Stimulated activated naive CD8-positive, alpha-beta T cell treated with anti-CD3 and anti-CD28 coated beads, Interleukin-15, Interleukin-2, amounts not matched to agents 100 U/mL and 50 U/mL, for 24 hours (primary cell): ENCODE measurements at places on chromosomes 12 and 14.

GRCh38 chr14:71187633-71188356 is 280.5 kb downstream of the PCNX1 start:
- DNase-seq = no peak

DNA sequence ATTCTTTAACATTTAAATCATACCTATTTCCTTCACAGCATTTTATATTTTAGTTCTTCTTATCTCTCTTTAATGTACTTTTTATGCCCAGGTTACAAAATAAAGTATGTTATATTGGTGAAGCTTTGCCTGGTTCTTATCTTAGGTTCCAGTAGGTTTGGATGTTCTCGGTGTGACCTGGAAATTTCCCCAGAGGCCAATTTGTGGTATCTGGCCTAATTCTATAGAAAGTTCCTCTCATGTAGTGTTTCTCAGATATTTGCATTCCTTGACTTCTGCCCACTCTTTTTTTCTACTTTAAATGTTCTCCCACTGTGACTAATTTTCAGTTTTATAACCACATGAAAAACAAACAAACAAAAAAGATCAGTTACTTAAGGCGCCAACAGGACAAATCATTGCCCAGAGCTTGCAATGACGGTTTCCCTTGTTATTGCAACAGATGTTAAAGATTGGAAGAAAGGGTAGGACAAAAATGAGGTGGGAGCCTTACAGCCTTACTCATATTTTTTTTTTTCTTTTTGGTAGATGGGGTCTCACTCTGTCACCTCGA is 41.2 kb upstream of the PPM1H start:
- DNase-seq = no peak

DNA sequence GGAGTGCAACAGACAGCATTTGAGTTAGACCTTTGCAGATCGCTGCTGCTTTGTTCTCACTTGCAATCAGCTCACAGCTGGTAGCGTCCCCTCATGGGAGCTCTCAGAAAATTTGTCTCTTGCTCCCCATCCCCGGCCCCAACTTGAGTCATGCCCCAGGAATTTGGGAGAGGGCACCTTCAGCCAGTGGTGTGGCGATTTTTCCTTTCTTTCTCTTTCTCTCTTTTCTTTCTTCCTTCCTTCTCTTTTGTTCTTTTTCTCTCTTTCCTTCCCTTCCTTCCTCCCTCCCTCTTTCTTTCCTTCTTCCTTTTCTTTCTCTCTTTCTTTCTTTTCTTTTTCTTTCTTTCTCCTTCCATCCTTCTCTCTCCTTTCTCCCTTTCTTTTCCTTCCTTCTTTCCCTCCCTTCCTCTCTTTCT is 34.2 kb upstream of the MAP1LC3B2 start:
- DNase-seq = no peak

GRCh38 chr12:14960548-14961465 is 594 bp downstream of the ARHGDIB start:
- peak; percentile 37 for DNase-seq

- DNase-seq = no peak
These were observed 6.8 kb downstream of the TTC8 start for GRCh38 chr14:88831284-88831683.

DNA sequence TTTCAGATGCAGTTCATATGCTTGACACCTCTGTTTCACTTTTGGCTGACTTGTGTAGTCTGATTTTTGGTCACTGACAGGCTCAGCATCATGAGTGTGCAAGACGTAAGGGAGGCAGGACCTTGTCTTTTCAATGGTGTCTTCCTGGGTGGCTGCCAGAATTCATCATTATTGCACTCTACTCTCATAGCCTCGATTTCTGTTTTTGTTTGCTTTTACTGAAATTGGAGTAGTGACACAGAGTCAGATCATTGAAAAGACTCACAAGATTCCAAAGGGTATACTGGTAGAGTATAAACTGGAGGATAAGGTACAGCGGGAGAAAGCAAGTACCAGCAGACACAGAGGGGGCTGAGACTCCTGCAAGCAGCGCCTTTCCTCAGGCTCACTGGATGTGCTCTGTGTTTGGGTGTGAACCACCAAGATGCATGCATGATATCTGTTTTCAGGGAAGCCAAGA is 126.3 kb upstream of the FGD4 start:
- DNase-seq = no peak

- no peak for DNase-seq
These were observed 151.5 kb upstream of the MGAT4C start for GRCh38 chr12:86407620-86408208.

- DNase-seq = no peak
These were observed 40.5 kb upstream of the RTL1 start for GRCh38 chr14:100944052-100944451.

DNA sequence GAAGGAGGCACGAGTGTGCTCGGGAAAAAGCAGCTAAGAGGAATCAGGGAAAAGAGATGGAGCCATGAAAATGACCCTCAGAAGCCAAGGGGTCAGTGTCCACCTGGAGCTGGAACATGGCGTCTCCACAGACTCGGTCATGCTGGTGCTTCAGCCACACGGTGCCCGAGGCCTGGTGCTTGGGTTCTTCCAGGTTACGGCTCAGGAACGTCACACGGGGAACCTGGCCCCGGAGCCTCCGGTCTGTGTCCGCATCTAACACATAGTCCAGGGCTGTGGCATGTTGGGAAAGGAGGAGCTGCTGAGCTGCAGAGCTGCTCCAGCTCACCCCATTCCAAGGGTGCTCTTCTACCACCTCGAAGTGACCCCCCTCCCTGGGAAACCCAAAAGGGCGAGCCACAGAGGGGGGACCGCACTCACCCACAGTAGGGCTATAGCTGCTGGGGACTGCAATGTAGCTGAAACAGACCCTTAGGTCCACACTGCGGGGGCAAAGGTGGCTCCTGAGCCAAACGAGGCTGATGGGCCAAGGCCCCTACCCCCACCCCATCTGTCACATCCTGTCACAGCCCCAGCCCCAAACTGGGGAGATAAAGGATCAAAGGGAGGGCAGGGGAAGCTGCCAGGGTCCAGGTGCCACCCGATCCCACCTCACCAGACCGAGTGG is 10.8 kb downstream of the ITGA7 start:
- no peak for DNase-seq

GRCh38 chr14:28776482-28777266 is 10.1 kb downstream of the FOXG1 start:
- DNase-seq = no peak

DNA sequence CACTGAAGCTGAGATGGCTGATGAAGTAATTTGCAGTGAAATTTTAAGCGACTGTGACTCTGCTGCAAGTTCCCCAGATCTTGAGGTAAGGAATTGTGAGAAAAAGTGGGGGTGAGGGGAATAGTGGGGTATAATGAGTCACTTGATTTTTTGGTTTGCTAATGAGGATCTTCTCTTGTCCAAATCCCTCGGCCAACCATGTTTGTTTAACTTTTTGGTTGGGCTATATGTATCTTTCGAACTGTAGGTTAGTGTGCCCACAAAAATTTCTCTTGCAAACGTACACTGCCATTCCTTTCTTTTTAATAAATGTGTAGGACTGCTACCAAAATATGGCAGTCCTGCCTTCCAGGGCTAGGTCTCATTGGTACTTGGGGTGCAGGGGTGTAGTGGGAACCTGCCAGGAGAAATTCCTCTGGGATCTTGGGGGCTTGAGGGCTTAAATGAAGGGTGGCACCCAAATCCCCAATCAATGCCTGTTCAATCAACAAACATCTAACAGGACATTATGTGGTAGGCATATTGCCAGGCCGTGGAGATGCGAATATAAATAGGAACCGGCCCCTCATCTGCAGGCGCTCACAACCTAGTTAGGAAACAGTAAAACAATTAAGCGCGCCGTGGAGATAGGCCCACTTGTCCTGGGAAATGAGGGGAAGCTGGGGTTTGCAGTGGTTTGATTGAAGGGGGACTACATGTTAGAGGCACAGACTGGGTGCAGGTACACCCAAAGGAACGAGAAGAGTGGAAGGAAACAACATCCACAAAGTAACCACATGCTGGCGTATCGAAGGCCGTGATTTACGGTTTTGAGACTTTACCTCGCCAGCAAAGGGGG is 1.3 kb upstream of the PABPN1 start:
- DNase-seq = no peak

- no peak for DNase-seq
These were observed 15.4 kb downstream of the BHLHE41 start for GRCh38 chr12:26109343-26109881.

DNA sequence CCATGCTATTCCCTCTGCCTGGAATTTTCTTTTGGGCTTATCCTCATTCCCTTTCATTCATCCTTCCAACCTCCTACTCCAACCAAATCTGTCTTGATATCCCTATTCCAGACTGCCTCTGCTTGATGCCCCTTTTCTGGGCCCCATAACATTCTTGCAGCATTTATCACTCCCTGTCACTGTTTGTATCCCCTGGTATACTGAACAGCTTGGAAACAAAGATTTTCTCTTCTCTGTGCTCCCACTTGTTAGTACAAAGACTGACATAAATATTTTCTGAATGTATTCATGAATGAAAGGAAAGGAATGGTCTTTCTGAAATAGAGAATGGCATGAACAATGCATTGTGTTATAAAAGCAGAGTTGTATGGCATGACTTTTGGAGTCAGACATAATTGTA is 7.5 kb downstream of the IRAK4 start:
- no peak for DNase-seq

GRCh38 chr12:52238207-52238840 is 5.3 kb downstream of the KRT7 start:
- DNase-seq = no peak

DNA sequence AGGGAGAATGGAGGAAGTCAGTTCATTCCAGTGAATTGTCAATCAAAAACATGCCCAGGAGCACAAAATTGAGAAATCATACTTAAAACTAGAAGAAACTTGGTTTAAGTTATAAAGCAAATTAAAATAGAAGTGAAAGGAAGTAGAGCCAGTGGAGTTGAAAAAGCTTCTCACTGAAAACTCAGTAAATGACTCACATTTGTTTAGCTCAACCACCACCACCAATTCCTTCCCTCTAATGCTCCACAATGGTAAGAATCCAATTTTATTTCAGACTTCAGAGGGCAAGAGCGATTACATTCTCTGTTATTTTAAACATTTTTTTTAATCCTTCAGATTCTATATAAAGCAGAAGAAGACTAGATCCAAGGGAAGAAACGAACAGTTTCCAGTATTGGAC is 19.4 kb downstream of the UTP20 start:
- DNase-seq = no peak

- no peak for DNase-seq
These were observed 249.8 kb upstream of the ARHGAP5 start for GRCh38 chr14:31827325-31827724.

DNA sequence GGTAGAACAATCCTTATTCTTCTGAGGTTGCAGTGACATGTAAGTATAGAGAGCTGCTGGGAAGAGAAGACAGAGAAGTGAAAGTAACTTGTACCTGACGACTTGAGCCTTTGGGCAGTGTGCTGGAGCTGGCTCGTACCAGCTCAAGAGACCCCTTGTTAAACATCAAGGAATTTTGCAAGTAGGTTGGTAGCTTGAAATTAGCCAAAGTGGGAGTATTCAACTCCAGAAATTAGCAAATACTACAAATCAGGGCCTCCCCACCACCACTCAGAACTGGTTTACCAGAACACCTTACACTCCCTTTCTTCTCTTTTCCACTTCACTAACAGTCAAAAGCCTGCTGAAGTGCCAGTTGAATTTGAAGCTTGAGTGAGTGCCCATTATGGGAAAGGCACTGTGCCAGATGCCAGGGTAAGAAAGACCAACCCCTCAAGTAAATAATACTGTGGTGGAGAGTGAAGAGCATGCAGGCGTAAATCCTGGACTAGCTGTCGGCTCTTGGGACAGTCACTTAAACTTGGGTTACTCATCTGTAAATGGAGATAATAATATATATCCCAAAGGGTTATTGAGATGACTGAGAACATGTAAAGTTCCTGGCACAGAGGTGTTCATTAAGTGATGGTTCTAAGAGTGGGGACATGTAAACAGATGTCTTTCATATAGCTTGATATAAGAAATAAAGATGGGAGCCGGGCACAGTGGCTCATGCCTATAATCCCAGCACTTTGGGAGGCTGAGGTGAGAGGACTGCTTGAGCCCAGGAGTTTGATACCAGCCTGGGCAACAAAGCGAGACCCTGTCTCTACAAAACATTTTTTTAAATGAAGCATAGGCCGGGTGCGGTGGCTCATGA is 27.0 kb upstream of the EID3 start:
- no peak for DNase-seq

GRCh38 chr12:29429999-29430715 is 49.2 kb upstream of the ERGIC2 start:
- no peak for DNase-seq

DNA sequence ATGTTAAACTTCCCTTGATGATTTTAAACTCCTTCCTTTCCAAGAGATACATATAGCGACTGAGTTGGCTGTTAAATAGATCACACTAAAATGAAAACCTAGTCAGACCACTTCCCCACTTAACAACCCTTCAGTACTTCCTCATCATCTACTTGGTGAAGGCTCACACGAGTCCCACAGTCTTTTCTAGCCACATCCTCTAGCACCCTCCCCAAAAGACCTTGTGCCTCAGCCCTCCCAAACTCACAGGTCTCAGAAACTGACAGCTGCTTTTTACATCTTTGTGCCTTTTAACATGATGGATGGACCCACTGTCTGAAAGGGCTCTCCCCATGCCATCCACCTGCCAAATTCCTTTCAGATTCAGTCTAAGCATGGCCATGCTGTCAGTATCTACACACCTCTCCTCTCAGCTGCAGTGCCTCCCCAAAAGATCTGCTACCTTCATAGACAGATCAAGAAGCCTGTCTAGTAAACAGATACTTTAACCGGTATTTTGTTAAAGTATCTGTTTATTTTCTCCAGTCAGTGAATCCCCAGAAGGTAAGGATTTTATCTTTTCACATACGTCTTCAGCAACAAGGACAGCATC is 65.1 kb upstream of the GPHB5 start:
- peak; percentile 12 for DNase-seq

GRCh38 chr12:52661668-52662067 is 9.7 kb upstream of the KRT2 start:
- no peak for DNase-seq

DNA sequence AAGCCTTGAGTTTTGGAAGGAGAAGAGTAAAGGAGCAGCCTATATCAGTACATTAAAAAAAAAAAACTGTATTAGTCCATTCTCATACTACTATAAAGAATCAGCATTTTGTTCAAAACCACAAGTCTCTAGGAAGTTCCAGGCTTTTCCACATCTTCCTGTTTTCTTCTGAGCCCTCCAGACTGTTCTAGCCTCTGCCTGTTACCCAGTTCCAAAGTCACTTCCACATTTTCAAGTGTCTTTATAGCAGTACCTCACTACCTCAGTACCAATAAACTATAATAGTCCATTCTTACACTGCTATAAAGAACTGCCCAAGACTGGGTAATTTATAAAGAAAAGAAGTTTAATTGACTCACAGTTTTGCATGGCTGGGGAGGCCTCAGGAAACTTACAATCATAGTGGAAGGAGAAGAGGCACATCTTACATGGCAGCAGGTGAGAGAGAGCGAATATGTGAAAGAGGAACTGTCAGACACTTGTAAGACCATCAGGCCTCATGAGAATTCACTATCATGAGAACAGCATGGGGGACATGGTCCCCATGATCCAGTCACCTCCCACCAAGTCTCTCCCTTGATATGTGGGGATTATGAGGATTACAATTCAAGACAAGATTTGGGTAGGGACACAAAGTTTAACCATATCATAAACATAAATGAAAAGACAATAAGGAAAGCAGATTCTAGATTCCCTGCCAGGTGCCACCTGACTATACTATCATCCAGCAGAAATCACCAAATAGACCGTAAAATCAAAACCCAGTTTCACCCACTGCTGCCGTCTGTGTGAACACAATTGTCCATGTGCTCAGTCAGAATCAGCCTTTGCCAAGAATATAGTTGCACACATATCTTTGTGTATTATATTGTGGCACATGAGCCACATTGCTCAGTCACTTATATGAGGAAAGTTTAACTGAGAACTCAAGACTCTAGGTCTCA is 27.8 kb downstream of the TOGARAM1 start:
- no peak for DNase-seq

GRCh38 chr12:107704041-107704440 is 18.4 kb downstream of the PWP1 start:
- DNase-seq = no peak
